ENCODE measurements at places on chromosomes 7 and 10. TPM values are rescaled to one million over a fixed set of nuclear protein-coding genes. Genes with fewer than 3 reads are reported as not detected.

Gene ANKRD2
- total RNA-seq, result not detected

Gene WASL
- total RNA-seq, result 45.3 TPM

Gene FAM20C
- 24.8 TPM for total RNA-seq

Gene GLRX3
- 141 TPM for total RNA-seq

Gene SAP25
- total RNA-seq, result 4.1 TPM

Gene KBTBD2
- total RNA-seq, result 34.9 TPM

Gene PNLIPRP3
- not detected for total RNA-seq

Measured in GM23338 (cell line).